Stimulated activated naive CD4-positive, alpha-beta T cell treated with Interleukin-2 at 50 U/mL for 16 hours (primary cell): ENCODE measurements at places on chromosomes 16 and 17.

DNA sequence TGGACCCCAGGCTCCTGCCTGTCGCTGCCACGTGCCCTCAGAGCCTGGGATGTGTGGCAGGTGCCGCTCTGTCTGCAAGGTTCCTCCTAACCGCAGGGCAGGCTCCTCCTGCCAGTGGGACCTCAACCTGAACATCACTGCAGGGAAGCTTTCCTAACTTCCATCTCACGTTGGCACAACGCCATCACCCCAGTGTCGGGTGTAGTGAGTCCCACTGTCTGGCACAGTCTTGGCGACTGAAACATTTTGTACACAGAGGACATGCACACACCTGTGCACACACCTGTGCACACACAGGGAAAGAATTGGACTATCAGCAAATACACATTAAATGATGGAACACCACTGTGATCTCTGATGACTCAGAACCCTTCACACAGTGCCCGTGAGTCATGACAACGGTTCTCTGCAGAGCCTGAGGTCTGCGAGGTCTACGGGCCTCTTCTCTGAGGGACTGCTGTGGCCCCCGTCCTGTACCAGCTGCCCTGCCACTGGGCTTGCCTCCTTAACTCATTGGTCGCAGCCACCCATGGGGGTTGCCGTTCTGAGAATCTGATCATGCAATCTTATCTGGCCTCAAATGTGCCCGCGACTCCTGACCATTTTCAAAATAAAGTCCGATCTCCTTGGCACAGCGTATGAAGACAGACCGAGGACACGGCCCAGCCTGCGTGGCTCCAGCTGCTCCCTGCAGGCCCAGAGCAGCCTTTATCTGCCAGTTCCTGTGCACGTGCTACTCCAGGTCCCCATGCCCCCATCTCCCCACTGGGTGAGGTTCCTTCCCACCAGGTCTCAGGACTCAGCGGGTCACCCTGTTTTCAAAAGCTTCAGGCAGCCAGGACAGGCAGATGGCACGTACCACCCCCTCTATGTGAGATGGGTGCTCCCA lies 7.6 kb downstream of the CCDC57 start:
- peak; percentile 13 for DNase-seq

DNA sequence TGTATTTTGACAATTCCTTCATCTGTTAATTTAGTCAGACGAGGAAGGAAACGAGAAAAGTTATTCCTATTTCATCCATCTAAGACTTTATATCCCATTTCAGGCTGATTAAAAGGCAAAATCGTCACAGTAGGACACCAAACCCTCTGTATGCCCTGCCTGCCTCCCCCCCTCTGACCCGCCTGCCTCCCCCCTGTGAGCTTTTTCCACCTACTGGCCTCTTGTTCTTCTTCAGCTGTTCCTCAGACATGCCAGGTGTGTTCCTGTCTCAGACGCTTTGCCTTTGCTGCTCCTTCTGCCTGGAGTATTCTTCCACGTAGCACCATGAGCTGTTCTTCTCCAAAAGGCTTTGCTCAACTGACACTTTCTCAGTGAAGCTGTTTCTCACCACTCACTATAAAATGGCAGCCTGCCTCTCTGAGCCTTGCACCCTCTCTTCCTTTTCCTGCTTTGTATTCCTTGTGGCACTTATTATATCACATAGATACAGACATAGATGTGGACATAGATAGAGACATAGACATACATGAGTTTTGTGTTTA lies 723.4 kb downstream of the MAF start:
- DNase-seq, result no peak

GRCh38 chr16:72286936-72287620 lies 115.1 kb upstream of the PMFBP1 start:
- no peak for DNase-seq

- no peak for DNase-seq
Observed at GRCh38 chr16:66358231-66358630, 8.3 kb upstream of the CDH5 start.

GRCh38 chr17:8056232-8056975 lies 17.5 kb downstream of the ALOX15B start:
- DNase-seq, result no peak

DNA sequence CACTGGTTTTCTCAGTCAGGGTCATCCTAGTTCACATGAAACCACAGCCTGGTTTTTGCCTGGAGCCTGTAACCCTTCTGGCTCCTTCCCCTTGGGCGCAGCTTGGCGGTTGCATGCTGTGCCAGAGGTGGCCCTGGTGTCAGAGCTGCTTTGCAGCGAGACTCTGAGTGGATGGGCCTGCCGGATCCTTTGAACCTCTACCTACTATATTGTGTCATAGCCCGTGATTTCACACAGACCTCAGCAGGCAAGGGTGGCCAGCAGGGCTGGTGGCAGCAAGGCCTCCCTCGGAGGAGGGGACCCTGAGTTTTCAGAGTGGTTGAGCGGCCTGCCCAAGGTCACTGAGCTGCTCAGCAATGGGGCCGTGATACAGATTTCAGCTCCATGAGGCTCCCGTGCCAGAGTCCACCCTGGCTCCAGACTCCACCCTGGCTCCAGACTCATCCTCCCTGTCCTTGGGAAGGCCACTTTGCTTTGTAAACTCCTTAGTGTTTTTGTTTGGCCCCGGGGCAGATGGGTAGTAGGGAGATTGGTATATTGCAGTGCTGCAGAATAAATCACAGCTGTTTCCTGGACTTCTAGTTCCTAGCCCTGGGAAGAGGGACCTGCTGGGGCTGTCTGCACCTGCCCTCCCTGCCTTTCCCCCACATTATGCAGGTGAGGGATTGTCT lies 9.7 kb downstream of the MPRIP start:
- no peak for DNase-seq

GRCh38 chr17:79843474-79843815 lies 4.2 kb upstream of the CBX4 start:
- DNase-seq, result no peak

DNA sequence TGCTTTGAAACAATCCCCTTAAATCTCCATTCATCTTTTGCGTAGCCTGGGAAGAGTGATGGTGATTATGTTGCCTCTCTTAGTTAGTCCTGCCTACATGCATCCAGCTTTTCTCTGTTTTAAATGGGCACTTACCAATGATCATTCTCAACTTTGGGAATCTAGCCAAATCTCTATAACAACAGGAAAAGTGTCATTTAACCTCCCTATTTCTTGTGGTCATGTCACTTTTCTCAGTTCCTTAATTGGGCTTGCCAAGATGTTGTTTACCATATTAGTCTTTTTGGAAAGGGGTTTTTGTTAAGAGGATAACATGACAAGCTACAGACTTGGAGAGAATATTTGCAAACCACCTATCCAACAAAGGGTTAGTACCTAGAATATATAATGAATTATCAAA lies 15.6 kb upstream of the CLEC10A start:
- no peak for DNase-seq

- no peak for DNase-seq
Observed at GRCh38 chr17:19726631-19727376, 10.4 kb upstream of the SLC47A2 start.

DNA sequence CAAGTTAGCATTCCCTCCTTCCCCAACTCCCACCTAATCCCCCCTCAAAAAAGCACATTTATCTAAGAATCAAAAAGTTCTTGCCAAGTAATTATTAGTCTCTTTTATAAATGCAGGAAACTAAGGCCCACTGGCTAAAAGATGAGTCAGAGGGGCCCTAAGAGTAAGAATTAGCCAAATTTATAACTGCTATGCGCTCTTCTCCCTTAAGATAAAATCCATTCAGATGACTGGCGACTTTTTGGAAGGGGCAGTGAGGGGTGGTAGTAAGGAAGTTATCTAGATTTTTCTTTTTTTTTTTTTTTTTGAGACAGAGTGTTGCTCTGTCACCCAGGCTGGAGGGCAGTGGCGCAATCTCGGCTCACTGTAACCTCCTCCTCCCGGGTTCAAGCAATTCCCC lies 17.1 kb downstream of the ZNF652 start:
- DNase-seq, result no peak

DNA sequence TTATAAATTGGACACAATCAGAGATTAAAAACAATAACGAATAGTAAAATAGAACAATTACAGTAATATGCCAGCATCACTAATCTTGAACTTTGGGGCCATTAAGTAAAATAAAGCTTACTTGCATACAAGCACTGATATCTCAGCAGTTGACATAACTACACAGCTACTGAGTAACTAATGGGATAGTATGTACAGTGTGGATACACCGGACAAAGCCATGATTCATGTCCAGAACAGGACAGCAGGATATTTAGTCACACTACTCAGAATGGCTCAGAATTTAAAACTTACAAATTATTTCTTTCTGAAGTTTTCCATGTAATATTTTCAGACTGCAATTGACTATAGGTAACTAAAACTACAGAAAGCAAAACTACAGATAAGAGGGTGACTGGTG lies 427.5 kb downstream of the CDH13 start:
- no peak for DNase-seq

- DNase-seq, result no peak
Observed at GRCh38 chr17:13540546-13540945, 61.2 kb downstream of the HS3ST3A1 start.

GRCh38 chr16:50316102-50316847 lies 49.9 kb downstream of the ADCY7 start:
- DNase-seq, result no peak

DNA sequence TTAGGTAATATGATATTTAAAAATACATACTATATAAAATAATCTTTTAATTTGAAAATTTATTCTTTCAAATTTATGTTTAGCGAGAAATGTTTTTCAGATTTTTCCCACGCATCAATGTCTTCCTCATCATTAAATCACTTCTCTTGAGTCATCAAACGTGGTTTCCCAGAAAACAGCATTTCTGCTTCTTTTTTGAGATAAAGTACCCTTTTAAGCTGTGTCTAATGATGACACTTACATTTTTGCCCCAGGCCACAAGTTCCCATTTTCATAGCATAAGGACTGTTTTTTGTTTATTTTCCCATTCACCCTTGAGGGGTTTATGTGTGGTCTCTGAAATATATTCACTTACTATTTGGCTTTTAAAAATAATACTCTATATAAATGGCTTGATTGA lies 139.0 kb upstream of the HS3ST3A1 start:
- no peak for DNase-seq

DNA sequence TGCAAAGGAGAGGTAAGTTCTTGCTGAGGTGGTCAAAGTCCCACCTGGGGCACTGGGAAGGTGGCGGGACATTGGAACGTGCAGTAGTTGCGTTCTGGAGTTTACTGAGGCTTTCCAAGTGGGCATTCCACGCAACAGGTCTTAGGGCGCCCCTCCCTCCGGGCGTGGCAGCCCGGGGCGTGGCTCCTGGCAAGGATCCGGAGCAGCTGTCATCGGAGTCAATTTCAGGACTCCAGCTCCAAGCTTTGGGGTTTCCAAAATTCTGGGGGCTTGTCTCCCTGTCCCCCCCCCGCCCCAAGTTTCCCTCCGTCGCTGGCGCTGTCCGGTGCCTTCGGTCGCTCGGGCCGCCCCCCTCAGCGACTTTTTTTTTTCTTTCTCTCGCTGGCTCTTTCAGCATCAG lies 43.1 kb upstream of the AMZ2 start:
- DNase-seq, result no peak

DNA sequence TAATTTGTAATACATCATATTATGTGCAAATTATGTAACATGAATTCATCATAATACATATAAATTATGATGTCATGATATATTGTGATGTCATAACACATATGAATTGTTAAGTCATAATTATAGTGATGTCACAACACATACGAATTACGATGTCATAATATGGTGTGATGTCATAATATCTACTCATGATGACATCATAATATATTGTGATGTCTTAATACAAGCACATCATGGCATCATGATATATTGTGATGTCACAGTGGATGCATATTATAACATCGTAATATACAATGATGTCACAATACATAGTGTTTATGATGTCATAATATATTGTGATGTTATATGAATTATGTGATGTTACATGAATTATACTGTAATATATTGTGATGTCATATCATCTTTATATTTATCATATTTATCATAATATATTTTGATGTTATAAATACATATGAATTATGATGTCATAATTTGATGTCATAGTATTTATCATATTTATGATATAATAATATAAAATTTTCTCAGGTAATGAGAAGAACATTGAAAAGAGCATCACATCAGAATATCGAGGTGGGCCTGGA lies 1793.0 kb downstream of the TP53TG3F start:
- no peak for DNase-seq

DNA sequence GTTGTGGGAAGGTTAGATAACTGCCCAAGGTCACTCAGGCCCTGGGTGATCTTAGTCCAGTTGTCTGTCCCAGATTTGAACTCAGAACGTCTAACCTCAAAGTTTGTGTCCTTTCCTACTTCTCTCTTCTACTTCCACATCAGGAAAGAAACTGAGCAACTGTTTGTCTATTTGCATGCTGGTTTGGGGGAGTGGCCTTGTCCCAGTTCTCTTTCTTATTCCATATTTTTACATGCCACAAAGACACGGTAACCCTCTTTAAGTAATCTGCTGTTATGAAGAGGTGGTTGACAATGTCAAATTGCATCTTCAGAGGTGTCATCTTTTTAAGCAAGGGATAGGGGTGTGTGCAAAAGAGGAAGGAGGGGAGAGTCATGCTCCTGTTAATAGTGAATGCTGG lies 432.5 kb downstream of the HS3ST3B1 start:
- DNase-seq, result no peak

DNA sequence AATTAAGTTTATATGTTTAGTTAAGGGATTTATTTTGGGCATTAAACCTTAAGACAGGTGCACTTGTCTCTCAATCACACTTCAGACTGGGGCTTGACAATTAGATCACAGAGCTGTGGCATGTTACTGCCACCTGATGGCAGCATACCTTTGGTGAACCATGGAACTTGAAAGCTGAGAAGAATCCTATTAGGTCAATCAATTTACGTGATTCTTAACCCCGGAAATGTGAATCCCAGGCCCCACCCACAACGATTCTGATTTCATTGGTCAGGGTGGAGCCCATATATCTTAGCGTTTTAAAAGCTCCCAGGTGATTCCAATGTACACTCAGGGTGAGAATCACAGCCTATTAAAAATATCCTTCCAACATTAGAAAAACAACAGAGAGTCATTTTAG lies 91.0 kb downstream of the GSG1L start:
- DNase-seq, result peak; percentile 8

GRCh38 chr16:62921904-62922303 lies 885.7 kb upstream of the CDH8 start:
- no peak for DNase-seq

GRCh38 chr17:1422885-1423284 lies 22.9 kb upstream of the YWHAE start:
- no peak for DNase-seq

GRCh38 chr17:2563061-2563460 lies 30.4 kb upstream of the PAFAH1B1 start:
- no peak for DNase-seq

GRCh38 chr17:62110923-62111484 lies 45.9 kb upstream of the MED13 start:
- DNase-seq, result no peak

- DNase-seq, result no peak
Observed at GRCh38 chr17:8847891-8848290, 19.6 kb downstream of the PIK3R6 start.
